RWPE1 (cell line): ENCODE measurements at places on chromosomes 2 and 18.

DNA sequence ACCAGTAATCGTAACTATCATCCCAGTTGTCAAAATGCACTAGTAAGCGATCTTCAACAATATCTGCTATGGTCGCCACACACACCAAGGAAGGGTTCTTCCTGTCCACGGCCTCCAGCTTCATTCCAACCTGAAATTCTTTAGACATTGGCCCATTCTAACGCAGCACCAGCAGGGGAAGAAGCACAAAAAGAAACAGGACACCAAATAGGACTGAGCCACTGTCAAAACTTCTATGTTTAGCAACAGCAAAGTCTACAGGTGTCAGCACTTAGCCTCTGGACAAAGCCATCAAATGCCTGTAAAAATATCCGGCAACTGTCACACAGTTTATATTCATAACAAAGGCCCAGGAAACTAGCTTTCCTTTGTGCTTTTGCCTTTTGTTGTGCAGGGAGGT is 175.0 kb downstream of the L3MBTL4 start:
- DNase-seq: no peak

DNA sequence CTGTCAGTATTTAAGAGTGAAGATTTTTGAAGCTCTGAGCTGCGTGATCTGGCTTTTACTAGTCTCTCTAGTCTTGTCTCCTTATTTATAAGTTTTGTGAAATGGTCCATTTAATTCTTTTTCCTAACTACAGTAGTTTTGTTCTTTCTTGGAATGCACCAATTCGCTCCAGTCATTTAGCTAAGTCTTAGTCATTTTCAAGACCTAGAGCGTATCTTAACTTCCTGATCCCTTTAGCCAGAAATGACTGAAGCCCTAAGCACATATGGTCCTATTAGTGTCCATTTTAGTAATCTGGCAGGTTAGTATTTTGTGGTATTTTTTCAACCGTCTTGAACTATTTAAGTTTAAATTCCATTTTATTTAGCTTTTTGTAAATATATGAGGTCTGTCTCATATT is 3.6 kb downstream of the BIRC6 start:
- DNase-seq: no peak

- DNase-seq: no peak
Measured at GRCh38 chr18:21803495-21803894, 62.9 kb downstream of the MIB1 start.

GRCh38 chr2:190060626-190061025 is 1.9 kb downstream of the MSTN start:
- DNase-seq: no peak

DNA sequence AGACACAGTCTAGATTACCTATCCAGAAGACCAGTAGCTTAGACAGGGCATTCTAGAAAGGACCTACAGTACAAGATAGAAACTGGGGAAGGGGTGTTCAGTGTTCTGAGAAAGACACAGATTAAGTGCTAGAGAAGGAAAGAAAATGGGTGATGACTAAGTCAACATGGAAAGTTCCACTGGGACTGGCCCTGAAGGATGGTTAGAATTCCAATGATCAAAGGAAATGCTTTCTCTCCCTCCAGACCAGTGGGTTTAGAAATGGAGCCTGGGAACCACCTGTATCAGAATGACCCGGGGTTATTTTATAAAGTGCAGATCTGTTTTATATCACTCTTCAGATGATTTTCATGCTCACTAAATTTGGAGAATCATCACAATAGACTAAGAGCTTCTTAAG is 5.8 kb upstream of the COLEC12 start:
- no peak for DNase-seq

GRCh38 chr18:9380621-9381395 is 46.2 kb downstream of the TWSG1 start:
- DNase-seq: no peak
